ENCODE measurements at places on chromosomes 16 and 17. TPM values are rescaled to one million over a fixed set of nuclear protein-coding genes. Genes with fewer than 3 reads are reported as not detected.

DNA sequence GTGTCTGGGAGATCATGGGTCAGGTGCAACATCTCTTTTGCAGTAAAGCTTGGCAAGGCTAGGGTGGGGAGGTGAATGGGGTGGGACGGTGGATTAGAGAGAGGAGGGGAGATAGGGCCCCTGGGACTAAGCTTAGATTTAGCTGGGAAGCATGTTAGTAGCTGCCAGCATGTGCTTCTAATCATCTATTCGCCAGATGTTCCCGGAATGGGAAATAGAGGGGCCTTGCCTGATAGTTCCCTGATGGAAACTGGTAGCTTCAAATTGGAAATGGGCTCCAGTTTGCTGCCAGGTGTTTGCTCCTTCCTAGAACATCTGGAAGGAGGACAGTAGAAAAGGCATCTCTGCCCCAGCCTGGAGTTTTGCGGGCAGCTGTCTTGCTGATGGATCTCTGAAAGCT is 176.1 kb downstream of the CCDC182 start:
- no peaks in the 10 kb centered on the region for H3K4me1 ChIP-seq
- no peaks in the 10 kb centered on the region for H3K27me3 ChIP-seq
- no peak overlapping the region for H3K4me3 ChIP-seq
- no peaks in the 10 kb centered on the region for H3K36me3 ChIP-seq
- no peak for DNase-seq
- no peak overlapping the region for H3K27ac ChIP-seq

GRCh38 chr17:80895366-80895765 is 96.3 kb upstream of the CHMP6 start:
- DNase-seq: no peak
- no peak overlapping the region for H3K4me3 ChIP-seq
- H3K36me3 ChIP-seq: peaks cover 33% of the 10 kb centered on the region
- H3K27me3 ChIP-seq: no peaks in the 10 kb centered on the region
- no peaks in the 10 kb centered on the region for H3K4me1 ChIP-seq

DNA sequence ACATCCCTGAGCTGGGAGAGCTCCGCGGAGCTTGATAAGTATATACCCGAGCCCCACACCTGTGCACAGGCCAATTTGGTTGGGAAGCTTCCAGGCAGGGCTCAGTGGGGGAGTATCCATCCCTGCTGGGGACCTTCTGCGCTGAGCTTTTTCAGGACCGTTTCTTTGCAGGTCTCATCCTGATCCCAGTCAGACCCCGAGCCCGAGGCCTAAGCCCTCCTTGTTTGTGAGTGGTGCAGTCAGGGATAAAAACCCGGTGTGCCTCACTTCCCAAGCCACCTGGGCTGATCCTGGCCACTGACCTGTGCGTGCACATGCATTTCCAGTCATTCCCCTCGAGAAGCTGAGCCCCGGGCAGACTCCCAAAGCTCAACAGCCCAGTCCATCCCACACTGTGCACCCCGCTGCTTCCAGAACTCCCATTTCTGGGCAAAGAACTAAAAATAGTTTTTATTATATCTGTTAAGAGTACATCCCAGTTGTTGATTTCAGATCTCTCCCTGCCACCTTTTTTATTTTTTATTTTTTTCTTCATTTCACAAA is 27.3 kb upstream of the NAT9 start:
- H3K27me3 ChIP-seq: no peaks in the 10 kb centered on the region
- no peak overlapping the region for H3K27ac ChIP-seq
- no peak for DNase-seq
- H3K4me1 ChIP-seq: no peaks in the 10 kb centered on the region
- peaks cover 26% of the 10 kb centered on the region for H3K36me3 ChIP-seq

GRCh38 chr16:4313563-4314531 is 2.0 kb upstream of the GLIS2 start:
- no peak overlapping the region for H3K4me3 ChIP-seq
- H3K36me3 ChIP-seq: no peaks in the 10 kb centered on the region
- peak; percentile 85 for DNase-seq
- peaks cover 23% of the 10 kb centered on the region for H3K4me1 ChIP-seq
- H3K27me3 ChIP-seq: no peaks in the 10 kb centered on the region

GRCh38 chr17:63911657-63912100 is 621 bp upstream of the CSHL1 start:
- H3K4me3 ChIP-seq: no peak overlapping the region
- DNase-seq: peak; percentile 51
- no peaks in the 10 kb centered on the region for H3K4me1 ChIP-seq
- no peak overlapping the region for H3K27ac ChIP-seq
- no peaks in the 10 kb centered on the region for H3K36me3 ChIP-seq

DNA sequence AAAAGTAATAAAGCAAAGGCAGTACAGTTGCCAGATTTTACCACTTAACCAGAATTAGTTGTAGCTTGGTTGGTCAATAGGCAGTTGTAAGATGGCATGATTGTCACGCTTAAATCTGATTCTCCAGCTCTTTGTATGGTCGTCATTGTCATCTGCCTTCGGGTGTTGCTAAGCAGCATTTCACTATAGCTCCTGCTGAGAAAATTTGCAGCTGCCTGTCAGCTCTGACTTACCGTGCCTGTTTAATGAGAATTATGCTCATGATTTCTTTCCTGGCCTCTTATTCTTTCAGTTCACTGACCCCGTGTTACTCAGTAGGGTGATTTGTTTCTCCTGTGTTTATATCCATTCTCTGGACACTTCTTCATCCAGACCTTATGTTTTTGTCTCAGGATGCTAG is 66.7 kb downstream of the TANGO6 start:
- no peak overlapping the region for H3K27ac ChIP-seq
- no peaks in the 10 kb centered on the region for H3K27me3 ChIP-seq
- no peak overlapping the region for H3K4me3 ChIP-seq
- DNase-seq: no peak

DNA sequence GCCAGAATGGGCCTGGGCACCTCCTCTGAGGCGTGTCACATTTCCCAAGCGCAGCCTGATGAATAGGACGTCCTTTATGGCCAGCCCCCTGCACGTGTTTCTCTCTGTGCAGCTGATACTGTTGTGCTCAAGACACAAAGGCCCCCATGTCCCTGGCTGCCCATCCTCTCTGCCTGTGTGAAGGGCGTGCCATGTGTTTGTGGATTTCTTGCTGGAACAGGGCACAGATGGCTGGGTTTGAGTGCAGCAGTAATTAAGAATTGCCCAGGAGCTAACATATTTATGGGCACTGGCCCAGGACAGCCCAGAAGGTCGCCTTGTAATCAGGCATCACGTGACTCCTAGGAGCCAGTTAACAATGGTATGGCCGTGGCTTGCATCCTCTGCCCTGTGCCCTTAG is 181.1 kb downstream of the CCDC182 start:
- H3K36me3 ChIP-seq: no peaks in the 10 kb centered on the region
- no peaks in the 10 kb centered on the region for H3K27me3 ChIP-seq
- H3K4me1 ChIP-seq: no peaks in the 10 kb centered on the region
- H3K27ac ChIP-seq: no peak overlapping the region

The CBFA2T3 gene
- 19.0 TPM for total RNA-seq

The CEMP1 gene
- total RNA-seq: 1.4 TPM

DNA sequence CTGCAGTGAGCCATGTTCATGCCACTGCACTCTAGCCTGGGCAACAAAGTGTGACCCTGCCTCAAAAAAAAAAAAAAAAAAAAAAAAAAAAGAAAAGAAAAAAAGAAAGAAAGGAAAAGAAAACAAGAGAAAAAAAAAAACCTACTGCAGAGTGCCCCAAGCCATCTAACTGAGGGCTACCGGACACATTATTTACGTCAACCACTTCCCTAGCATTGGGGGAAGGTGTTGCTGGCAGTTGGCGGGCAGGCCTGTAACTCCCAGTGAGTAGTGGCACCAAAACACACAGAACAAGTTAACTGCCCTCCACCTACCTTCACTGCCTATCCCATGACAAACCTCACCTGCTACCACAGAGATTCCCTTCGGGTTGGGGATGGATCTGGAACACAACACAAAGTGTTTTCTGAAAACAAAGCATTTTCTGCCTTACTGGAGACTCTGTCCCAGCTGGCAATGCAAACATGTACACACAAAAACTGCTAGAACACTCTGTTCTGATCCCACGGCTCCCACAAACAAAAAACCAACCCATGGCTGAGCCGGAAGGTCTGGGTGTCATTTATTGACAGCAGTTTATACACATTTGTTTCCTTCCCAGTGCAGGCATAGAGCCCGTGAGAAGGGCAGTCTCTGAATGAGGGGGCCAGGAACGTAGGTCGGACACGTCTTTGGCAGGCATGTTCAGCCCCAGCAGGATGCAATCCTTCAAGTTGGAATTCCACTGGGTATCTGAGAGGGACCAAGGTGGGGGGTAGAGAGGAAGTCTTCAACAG is 11.0 kb downstream of the PHB1 start:
- peaks cover 57% of the 10 kb centered on the region for H3K36me3 ChIP-seq
- DNase-seq: no peak
- no peaks in the 10 kb centered on the region for H3K27me3 ChIP-seq
- peaks cover 26% of the 10 kb centered on the region for H3K4me1 ChIP-seq

The TVP23A gene
- 0.69 TPM for total RNA-seq

DNA sequence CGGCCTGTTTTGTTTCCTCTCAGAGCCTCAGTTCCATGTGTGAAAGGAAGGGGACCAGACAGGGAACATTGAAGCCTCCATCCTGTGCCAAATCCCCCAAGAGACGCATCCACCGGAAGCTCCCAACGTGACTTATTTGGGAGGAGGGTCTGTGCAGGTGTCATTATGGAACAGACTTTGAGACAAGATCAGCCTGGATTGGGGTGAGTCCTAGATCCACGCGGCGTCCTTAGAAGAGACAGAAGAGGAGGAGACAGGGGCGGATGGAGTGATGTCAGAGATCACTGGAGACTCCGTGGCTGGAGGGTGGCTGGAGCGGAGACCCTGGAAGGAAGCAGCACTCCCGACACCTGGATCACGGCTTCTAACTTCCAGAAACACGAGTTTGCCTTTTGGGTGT is 80.0 kb downstream of the KLHDC4 start:
- no peaks in the 10 kb centered on the region for H3K4me1 ChIP-seq
- peaks cover 11% of the 10 kb centered on the region for H3K27me3 ChIP-seq
- H3K27ac ChIP-seq: no peak overlapping the region
- no peak overlapping the region for H3K4me3 ChIP-seq

The TMEM220 gene
- 10.5 TPM for total RNA-seq

The CCL15 gene
- total RNA-seq: 1.3 TPM

- DNase-seq: no peak
- H3K27me3 ChIP-seq: no peaks in the 10 kb centered on the region
- peak overlapping the region; percentile 92 for H3K27ac ChIP-seq
- H3K4me1 ChIP-seq: peaks cover 92% of the 10 kb centered on the region
- H3K36me3 ChIP-seq: no peaks in the 10 kb centered on the region
- H3K4me3 ChIP-seq: no peak overlapping the region
Measured at GRCh38 chr16:27324851-27325301, 11.1 kb downstream of the IL4R start.

DNA sequence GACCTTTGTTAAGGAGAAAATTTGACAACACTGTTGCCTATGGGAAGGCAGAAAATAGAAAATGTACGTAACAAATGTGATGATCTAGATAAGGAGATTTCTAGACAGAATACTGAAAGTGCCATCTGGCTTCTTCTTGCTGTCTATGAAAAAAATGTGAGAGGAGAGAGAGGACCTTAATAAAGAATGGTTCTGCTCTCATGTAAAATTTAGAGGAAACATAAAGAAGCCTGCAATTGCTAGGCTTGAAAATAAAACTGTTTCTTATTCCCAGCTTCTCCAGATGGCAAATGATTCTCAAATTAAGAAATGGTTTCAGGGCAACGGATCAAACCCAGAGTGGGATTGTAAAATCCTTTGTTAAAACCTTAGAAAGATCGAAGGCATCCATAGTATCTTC is 128.5 kb downstream of the CDK5R1 start:
- no peaks in the 10 kb centered on the region for H3K36me3 ChIP-seq
- H3K27me3 ChIP-seq: no peaks in the 10 kb centered on the region
- no peak overlapping the region for H3K4me3 ChIP-seq
- H3K4me1 ChIP-seq: no peaks in the 10 kb centered on the region

The AURKB gene
- total RNA-seq: 1.4 TPM

The TBC1D24 gene
- total RNA-seq: 43.7 TPM

DNA sequence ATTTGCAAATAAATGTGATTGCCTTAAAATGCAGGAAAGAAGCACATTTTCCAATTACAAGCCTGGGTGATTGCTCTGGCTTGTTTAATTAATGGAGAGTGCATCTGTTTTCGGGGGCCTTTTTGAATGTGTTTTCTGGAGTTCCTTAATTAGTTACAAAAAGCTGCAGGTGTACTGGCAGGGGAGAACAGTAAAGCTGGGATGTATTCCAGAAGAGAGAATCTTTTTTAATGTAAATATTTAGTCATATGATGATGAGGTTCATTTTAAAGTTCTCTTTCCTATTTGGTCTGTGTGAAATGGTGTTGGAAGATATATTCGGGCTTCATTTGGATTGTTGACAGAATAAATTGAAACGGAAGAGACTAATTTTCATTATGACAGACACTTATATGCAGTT is 70.9 kb upstream of the N4BP1 start:
- DNase-seq: no peak
- no peak overlapping the region for H3K4me3 ChIP-seq
- H3K27ac ChIP-seq: no peak overlapping the region
- no peaks in the 10 kb centered on the region for H3K27me3 ChIP-seq
- no peaks in the 10 kb centered on the region for H3K36me3 ChIP-seq

- no peak overlapping the region for H3K4me3 ChIP-seq
- no peaks in the 10 kb centered on the region for H3K36me3 ChIP-seq
- DNase-seq: no peak
- no peaks in the 10 kb centered on the region for H3K27me3 ChIP-seq
- peaks cover 12% of the 10 kb centered on the region for H3K4me1 ChIP-seq
Measured at GRCh38 chr16:3266873-3267537, 10.6 kb upstream of the MEFV start.

DNA sequence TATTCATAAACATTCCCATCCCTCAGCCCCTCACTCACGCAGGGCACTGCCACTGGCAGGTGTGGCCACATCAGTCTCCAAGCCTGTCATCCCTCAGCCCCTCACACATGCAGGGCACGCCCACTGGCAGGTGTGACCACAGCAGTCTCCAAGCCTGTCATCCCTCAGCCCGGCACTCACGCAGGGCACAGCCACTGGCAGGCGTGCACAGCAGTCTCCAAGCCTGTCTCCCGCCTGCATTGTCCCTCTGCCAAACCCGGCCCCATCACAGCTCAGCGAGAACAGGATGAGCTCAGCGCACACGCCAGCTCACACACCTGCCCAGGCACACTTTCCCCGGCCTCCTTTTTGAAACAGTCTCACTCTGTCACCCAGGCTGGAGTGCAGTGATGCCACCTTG is 11.4 kb upstream of the KREMEN2 start:
- no peak overlapping the region for H3K27ac ChIP-seq
- DNase-seq: no peak
- H3K4me3 ChIP-seq: no peak overlapping the region

GRCh38 chr17:78892936-78893379 is 10.0 kb downstream of the CEP295NL start:
- H3K27ac ChIP-seq: no peak overlapping the region
- no peaks in the 10 kb centered on the region for H3K36me3 ChIP-seq
- H3K4me1 ChIP-seq: peaks cover 59% of the 10 kb centered on the region
- no peak for DNase-seq
- H3K27me3 ChIP-seq: no peaks in the 10 kb centered on the region

GRCh38 chr16:49811644-49812334 is 44.1 kb downstream of the ZNF423 start:
- no peak overlapping the region for H3K4me3 ChIP-seq
- no peak overlapping the region for H3K27ac ChIP-seq
- no peaks in the 10 kb centered on the region for H3K4me1 ChIP-seq
- DNase-seq: no peak

The ITPRIPL2 gene
- 68.9 TPM for total RNA-seq
